ENCODE measurements at places on chromosomes 1 and 21.

- peak; percentile 52 for DNase-seq
Observed at GRCh38 chr1:40646315-40646714, 19.2 kb downstream of the RIMS3 start.

- DNase-seq, result no peak
Observed at GRCh38 chr1:106465666-106466065, 590.8 kb upstream of the PRMT6 start.

DNA sequence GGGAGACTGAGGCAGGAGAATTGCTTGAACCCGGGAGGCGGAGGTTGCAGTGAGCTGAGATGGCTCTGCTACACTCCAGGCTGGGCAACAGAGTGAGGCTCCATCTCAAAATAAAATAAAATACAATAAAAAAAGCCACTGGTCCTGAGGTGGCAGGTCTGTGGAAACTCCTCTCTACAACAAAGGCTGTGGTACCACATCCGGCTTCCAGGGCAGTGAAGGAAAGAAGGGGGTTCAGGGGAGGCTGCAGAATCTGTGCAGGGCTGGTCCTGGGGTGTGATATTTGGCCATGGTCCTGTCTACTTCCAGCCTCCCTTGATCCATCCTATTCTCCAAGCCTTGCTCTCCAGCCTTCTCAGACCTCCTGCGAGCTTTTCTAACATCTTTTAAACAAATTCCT is 731 bp upstream of the ZNF683 start:
- DNase-seq, result no peak

- no peak for DNase-seq
Observed at GRCh38 chr1:79808816-79809475, 802.4 kb upstream of the ADGRL4 start.

DNA sequence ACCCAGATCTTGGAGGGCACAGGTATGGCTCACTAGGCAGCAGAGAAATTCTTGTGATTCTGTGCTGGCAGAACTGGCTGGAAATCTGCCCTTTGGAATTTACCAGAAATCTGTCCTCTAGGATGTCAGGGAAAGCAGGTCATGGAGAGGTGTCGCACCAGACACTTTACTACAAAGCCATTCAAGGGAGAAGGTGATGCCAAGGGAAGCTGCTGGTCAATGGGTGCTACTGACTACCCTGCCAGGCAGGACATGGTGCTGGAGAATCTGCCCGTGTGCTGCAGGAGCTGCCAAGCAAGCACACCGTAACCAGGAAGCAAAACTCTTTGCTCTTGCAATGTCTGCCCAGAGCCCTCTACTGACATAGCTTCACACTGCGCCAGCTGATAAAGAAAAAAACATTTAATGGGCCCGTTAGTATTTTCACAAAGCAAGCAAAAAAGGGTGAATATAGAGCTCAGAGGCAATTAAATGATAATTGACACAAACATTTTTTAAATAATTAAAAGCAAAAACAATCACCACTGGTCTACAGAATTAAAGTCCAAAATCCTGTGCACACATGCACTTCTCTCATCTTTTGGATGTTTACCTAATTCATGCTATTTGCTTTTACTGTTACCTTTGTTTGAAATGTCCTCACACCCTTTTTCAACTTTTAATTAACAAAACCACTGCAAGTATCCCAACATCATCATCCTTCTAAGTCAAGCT is 7.2 kb upstream of the FBXO28 start:
- peak; percentile 41 for DNase-seq
